ENCODE measurements at places on chromosomes 6 and 20.

GRCh38 chr6:15449011-15449410 lies 203.1 kb downstream of the JARID2 start:
- DNase-seq, result no peak

GRCh38 chr6:111565326-111566221 lies 40.1 kb downstream of the TRAF3IP2 start:
- DNase-seq, result no peak

- DNase-seq, result no peak
These were observed 30.2 kb downstream of the TRAM2 start for GRCh38 chr6:52546678-52547077.

- peak; percentile 57 for DNase-seq
These were observed 44.3 kb downstream of the CPXM1 start for GRCh38 chr20:2756056-2756611.

DNA sequence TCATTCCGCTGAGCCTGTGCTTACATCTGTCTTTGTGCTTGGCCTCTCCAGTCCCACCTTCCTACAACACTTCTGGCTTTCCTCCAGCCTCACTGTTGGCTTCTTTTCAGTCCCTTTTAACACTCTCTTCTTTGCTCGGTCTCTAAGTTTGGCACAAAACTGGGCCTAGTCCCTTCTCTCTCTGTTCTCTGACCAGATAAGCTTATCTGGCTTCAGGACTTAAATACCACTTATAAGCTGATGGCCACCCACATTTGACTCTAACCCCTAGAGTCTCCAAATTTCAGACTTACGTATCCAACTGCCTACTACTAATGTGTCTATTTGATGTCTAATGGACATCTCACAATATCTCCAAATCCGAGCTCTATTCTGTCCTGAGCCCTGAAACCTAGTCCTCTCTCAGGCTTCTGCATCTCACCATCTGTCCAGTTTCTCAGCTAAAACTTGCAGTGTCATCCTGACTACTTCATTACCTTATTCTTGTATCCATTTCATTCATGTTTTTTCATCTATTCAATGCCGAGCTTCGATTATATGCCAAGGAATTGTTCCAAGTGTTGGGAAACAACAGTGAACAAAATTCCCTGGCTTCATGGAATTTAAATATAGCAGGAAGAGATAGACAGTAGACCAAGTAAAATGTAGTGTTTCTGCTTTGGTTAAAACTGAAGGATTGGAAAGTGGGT lies 40.1 kb downstream of the TBPL1 start:
- no peak for DNase-seq

DNA sequence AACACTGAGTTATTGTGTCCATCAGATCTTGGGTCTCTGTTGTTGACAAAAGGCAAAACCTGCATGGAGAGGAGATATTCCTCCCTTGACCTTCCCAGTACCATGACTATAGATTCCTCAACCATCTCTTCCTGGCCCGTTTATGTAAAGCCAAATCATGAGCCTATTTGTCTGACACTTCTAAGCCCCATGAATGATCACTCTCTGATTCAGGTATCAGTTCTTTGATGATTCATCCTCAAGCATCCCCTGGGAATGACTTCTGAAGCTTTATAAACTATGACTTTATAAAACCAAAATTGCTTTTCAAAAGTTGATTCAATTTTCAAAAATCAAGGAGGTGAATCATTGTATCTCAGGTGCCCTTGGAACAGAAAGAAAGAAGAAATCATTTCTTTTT lies 78.7 kb upstream of the LOC128125822 start:
- no peak for DNase-seq

- DNase-seq, result no peak
These were observed 35.3 kb downstream of the EFCAB8 start for GRCh38 chr20:32894026-32894483.

DNA sequence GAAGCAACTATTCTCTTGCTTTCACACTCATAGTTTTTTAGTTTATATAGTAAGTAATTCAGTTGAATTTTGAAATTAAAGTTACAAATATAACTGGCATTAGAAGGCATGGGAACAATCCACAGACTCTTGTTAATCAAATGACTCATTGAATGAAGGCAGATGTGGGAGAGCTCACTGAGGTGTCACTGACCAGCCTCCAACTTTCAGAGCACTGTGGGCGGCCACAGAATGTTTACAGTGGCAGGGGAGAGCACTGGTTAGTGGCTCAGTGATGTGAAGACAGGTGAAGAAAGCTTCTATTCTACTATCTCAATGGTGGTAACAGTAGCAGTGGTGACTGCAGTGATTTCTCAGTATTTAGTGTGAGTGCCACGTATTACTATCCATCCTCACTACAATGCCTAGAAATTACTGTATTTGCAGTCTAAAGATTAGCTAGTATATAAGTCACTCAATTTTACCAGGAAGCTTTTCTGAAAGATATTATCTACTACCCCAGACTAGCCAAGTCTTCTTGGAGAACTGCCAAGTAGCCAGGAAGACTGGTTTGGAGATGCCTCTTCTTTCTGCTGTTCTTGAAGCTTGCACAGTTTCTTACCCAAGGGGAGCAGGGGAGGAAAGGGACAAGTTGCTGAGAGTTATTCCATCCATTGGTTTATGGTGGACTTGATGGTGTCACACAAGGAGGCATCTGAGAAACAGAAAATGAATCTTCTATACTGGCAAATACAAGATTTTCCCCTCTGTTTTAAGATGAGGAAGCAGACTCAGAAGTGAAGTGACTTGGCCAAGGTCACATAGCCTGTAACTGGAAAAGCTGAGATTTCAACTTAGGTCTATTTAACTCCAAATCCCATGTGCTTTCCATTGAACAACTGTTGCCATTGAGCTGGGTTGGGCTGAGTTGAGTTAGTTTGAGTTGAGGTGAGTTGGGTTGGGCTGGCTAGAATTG lies 231.2 kb downstream of the ANKRD60 start:
- DNase-seq, result no peak

GRCh38 chr6:156827382-156827781 lies 50.2 kb downstream of the ARID1B start:
- DNase-seq, result no peak

- no peak for DNase-seq
These were observed 2.7 kb upstream of the SUMO4 start for GRCh38 chr6:149397384-149397783.

GRCh38 chr6:85460921-85461797 lies 11.3 kb downstream of the NT5E start:
- no peak for DNase-seq

DNA sequence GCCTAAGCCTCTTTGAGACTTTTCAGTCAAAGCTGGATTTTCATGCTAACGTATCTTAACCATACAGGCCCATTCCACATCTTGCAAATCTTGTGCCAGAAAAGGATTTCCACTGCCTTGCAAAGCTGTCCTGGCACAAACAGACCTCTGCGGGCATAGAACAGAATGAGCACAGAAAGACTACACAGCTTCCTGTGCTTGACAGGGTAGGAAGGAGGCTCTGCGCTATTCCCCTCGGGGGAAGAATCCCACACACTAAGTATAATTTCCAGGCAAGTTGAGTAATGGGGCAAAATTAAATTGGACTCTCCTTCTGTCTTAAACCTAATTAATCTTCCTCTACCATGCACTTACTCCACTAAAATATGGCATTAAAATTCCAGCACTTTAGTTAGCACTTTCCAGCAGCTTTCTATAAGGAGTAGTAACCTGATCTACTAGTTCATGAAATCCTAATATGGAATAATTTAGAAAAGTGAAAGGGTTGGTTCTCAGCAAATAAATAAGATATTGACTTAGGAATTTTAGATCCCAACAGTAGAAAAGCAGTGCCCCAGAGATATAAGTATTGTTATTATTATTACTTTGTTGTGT lies 532.1 kb upstream of the JAG1 start:
- no peak for DNase-seq

- DNase-seq, result no peak
These were observed 78.3 kb downstream of the FOXO3 start for GRCh38 chr6:108638993-108639392.

DNA sequence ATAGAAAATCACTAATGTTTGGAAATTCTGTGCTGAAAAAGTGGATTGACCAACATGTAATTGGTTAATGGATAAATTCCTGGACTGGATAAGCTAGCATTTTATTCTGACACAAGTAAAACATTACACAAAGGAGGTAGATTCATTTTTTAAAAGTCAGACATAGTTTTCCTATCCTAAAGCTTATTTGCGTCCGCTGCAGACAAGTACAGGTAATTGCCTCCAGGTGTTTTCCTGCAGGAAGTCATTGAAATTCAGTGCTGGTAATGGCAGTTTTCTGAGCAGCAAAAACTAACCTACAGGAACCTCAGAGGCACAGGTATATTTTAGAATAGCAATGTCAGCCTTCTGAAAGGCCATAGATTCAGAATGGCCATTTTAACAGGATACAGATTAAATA lies 20.0 kb upstream of the HIVEP1 start:
- no peak for DNase-seq

DNA sequence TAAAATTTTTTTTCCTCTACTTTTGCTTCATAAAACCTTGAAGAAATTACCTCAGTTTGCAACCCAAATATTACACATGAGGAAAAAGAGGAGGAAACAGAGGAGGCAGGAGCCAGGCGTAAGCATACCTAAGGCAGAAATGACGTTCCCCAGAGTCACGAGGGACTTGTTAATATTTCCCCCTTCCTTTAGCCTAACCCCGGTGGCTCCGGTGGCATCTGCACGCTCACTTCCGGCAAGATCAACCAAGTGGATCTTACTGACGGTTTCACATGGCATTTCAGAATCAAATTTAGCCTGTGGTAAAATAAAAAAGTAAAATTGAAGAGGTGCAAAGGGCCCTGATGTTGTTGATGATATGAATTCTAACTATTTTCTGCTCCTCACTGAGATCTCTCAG lies 67.4 kb downstream of the KIF16B start:
- DNase-seq, result no peak

DNA sequence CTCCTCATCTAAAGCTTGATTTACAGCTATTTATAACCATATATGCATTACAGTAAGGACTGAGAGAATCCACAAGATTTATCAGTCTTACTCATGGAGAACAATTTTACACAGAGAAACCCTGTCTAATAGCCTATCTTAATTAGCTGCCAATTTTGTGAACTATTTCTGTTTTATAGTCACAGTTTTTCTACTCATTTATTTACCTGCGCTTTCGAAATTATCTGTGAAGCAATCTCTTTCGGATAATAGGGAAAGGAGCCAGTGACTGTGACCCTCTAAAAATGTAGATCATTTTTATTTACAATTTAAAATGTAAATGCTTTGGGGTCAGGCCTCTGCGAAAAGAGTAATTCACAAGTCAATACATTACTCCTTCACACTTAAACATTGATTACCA lies 98.1 kb downstream of the TSHZ2 start:
- no peak for DNase-seq

DNA sequence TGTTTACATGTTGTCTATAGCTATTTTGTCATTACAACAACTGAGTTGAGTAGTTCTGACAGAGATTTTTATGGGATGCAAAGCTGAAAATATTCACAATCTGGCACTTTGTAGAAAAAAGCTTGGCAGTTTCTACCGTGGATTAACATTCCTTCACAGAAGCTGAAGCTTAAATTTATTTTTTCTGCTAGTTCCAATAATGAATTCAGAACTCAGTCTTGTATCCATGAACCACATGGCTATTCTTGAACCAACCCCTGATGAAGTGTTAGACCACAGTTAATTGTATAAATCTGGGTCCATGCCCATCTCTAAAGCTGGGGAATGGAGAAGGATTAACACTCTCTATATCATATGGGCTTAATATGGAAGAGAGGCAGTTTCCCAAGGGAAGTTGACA lies 743.8 kb upstream of the FLRT3 start:
- DNase-seq, result no peak

GRCh38 chr20:21557241-21558020 lies 43.6 kb upstream of the NKX2-2 start:
- DNase-seq, result no peak

GRCh38 chr6:158560836-158561320 lies 987 bp downstream of the TMEM181 start:
- no peak for DNase-seq

- DNase-seq, result no peak
These were observed 684.6 kb upstream of the MARCKS start for GRCh38 chr6:113172531-113172966.

DNA sequence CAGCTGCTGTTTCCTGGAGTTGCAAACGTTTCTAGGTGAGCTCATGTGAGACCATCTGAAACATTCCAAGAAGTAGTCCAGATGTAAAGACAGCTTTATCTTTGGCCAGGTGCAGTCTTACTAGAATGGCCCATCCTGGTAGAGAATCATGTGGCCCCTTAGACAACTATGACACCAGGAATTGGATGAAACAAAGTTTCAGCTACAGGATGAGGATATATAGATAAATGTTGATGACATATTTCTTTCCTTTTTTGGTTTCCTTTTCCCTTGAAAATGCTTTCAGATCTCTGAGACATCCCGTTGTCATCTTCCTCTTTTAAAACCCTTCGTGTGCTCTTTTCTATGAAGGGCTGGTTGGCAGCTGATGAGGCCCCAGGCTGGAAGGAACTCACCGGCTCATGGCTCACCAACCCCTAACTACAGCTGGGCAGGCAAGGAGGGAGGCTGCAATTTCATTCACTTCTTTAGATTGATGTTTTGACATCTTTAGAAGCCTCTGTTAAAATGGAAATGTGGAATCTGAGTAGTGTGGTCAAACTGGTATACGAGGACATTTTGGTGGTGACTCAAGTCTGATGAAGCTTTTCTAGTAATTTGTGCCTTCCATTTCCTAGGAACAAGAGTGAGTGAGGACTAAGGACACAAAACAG lies 167.9 kb upstream of the TNFAIP3 start:
- no peak for DNase-seq

DNA sequence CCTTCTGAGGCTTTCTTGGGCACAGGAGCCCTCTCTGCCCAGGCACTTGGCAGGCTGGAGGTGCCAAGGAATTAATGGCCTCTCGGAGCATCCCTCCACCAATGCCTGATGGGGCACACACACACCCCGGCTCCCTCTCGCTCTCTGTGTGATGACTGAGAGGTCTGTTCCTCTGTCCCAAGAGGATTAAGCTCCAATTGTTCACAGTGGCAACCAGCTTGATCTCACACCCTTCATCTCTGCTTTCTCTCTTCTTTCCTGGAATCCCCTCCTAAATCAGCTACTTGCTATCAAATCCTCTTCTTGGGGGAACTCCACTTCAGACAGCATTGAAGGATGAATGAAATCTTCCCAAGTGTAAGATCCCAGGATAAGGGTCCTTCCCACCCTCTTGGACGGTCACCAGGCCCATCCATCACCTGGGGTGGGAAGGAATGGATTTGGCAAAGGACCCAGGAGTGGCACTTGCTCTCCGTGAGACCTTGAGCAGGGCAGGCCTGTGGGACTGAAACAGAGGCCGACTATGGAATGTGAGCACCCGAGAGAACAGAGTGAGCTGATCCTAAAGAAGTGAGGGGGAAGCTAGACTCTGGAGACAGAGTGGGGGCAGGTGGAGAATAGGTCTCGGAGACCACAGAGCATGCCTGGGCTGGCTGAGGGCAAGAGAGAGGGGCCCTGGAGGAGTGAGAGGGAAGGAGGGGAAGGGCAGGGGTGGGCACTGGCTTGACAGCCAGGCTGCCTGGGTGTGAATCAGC lies 93.6 kb downstream of the GRM4 start:
- no peak for DNase-seq
